ENCODE measurements at places on chromosomes 13 and 19.

GRCh38 chr19:12478234-12478941 lies 6.2 kb downstream of the ZNF709 start:
- DNase-seq, result no peak

DNA sequence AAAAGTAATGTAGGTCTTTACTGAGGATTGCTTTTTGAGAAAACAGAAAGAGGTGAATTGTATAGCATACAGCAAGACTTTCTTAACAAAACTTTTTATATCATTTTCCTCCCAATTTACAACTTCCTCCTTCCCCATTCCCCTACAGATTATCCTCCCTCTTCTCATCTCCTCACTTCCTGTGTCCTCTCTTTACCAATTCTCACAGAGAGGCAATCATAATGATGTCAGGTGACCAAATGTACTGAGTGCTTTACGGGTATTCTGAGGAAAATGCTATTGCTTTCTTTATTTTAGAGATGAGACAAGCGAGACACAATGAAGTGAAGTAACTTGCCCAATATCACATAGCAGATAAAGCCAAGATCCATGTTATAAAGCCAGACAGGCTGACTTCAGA lies 1.7 kb upstream of the MTMR6 start:
- DNase-seq, result no peak

DNA sequence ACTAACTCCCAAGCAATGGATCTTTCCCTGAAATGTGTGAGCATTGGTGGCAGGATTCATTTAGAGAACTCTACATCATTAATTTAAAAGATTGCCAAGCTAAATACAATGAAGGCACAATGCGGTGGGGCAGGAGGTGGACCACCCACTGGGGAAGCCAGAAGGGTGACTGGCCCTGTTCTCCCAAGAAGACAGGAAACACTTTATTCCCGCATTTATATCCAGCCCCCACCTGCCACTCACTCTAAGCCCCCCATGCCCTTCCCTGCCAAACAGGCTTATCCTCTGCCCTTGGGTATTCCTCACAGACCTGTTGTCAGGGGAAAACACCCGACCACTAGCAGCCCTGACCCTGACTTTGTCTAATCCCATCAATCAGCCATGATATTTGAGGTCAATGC lies 189.1 kb upstream of the UBL3 start:
- DNase-seq, result no peak

DNA sequence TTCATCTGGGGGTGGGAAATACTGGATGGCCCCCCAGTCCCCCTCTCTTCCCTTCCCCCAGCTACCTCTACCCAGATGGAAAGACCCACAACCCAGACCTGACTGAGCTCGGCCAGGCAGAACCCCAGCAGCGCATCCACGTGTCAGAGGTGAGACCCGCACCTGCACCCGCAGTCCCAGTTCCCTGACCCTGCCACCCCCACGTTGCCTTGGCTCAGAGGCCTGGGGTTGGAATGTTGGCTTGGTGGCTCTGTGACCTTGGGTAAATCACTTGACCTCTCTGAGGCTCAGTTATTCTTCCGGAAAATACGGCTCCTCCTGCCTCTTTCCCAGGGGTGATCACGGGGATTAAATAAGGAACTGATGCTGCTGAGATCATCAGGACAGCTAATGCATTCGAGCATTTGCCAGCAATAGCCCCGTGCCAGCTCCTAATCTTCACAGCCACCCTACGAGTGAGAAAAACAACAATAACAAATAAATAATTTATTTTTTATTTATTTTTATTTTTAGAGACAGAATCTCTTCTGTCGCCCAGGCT lies 12.3 kb downstream of the CBLC start:
- DNase-seq, result no peak

- no peak for DNase-seq
Observed at GRCh38 chr19:45496349-45496953, 396 bp downstream of the RTN2 start.

- DNase-seq, result no peak
Observed at GRCh38 chr13:108033800-108034707, 181.3 kb downstream of the LIG4 start.

- no peak for DNase-seq
Observed at GRCh38 chr19:43747557-43748204, 7.1 kb downstream of the SMG9 start.

- no peak for DNase-seq
Observed at GRCh38 chr19:16206637-16207036, 8.9 kb downstream of the AP1M1 start.

DNA sequence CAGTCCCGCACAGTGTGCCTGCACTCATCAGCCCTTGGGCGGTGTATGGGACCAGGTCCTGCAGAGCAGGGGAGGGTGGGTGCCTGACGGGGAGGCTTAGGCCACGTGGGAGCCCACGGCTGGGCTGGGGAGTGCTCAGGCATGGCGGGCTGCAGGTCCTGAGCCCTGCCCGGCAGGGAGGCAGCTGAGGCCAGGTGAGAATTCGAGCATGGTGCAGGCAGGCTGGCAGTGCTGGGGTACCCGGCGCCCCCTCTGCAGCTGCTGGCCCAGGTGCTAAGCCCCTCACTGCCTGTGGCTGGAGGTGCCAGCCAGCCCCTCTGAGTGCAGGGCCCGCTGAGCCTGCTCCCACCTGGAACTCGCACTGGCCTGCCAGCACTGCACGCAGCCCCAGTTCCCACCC lies 630.9 kb upstream of the PCDH20 start:
- DNase-seq, result no peak

GRCh38 chr13:75458696-75459422 lies 23.1 kb downstream of the TBC1D4 start:
- DNase-seq, result no peak

- no peak for DNase-seq
Observed at GRCh38 chr19:3368848-3369336, 2.5 kb downstream of the NFIC start.

DNA sequence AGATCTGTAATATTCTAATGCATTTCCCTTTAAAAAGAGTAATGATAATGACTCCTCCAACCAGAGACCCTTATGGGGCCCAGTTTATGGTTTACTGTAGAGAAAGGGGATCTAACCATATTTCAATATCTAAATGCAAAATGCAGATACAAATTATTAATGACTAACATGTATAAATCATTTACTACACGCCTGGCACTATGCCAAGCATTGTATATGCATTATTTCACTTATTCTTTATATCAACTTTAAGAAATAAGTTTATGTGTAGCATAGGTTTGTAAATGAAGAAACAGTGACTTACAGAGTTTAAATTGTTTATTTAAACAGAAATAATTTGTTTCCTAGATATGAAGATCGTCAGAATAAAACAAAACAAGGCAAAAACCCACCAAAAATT lies 86.2 kb upstream of the SCEL start:
- DNase-seq, result no peak

DNA sequence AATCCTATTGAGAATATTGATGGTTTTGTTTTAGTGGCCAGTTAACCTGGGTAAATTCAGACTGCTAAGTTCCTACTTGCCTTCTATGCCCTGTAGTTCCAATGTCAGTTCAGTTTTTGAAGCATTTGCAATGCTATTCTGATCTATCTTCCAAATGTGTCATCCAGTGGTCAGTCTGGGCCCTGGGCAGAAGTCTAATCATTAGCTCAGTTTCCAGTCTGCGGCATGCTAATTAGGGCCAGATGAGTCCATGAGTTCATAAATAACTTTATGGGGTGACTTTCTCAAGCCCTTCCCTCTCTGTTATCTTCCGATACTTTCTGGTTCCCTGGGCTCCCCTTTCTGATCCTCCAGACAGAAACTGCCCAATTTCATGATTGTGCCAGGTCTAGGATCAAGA lies 32.7 kb downstream of the FAM187B start:
- DNase-seq, result no peak

DNA sequence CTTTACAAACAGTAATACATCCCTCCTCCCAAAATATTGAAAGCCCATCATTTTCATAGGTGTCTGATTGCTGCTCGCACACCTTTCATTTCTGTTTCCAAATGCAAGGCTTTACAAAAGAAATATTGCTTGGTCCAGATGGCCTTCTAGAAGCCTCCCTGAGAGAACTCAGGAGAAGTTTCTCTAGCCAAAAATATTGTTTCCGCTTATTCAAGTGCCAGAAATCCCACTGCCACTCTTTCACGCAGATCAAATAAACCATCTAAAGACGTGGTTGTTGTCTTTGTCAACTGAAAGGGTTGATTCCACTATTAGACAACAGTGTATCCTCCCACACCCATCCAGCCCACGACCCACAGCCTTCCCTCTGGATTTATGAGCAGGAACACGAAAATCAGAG lies 96.2 kb downstream of the ZIC5 start:
- DNase-seq, result no peak

DNA sequence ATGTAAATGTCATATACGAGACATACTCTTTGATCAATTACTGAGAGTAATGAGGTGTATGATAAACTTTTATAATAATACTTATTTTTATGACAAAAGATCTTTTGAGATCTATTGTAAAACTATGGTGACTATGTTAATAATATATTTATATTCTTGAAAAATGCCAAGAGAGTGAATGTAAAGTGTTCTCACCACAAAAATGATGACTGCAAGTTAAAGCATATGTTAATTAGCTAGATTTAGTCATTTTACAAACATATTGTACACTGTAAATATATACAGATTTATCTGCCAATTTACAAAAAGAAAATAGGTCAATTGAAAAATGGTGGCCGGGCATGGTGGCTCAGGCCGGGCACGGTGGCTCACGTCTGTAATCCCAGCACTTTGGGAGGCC lies 81.0 kb downstream of the GPC6 start:
- no peak for DNase-seq

DNA sequence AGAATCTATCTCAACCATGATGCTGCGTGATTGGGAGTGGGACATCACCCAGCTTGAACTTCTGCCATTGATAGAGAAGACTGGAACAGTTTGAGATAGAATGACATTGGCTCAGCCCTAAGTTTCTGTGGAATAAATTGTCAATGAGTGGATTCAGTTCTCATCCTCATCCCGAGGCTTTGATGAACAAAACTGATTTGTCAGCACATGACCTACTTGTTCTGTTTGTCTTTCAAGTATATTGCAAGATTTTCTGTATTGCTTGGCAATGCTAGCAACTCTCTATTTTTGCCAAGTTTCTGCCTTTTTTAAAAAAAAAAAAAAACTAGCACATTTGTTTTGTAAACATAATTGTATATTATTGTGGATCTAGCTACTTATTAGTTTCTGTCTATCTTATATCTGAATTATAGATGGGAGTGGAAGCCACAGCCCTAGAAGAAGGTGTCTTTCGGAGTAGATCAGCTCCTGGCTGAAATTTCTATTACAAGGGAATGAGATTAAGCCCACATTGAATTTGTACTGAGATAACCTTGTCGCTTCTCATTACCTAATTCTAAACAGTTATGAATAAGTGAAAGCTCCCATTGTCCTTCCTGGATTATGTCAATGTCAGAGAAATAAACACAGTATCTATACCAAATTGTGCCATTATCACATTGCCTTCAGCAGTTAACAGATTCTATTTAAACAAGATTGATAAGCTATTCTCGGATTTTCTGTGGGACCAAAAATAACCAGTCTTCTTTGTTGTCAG lies 166.1 kb downstream of the TNFSF13B start:
- DNase-seq, result no peak

DNA sequence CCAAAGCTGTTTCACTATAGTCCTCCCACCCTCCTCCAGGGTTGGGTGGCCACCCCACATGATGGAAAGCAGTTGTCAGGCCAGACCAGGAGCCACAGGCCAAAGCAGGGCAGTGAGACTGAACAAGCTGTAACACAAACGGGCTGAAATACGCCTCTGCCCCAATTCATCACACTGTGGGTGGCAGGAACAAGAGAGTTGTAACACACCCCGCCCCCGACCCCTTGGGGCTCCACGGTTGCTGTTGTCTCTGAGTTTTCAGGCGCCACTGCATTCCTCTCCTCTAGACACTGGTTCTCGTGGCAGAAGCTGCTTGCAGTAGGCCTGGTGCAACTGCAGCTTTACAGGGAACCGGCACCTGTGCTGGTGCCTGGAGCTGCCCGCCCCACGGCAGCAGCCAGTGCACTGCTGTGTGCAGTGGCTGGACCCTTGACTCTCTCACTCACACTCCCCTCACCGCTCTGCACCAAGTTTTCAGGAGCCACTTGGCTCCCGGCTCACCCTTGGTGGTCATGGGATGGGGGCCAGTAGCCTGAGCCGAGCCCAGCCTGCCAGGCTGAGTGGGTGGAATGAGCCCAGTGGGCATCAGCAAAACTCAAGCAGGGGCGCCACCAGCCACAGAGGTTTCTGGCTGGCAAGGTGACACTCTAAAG lies 1314.5 kb upstream of the MIR17HG start:
- no peak for DNase-seq

DNA sequence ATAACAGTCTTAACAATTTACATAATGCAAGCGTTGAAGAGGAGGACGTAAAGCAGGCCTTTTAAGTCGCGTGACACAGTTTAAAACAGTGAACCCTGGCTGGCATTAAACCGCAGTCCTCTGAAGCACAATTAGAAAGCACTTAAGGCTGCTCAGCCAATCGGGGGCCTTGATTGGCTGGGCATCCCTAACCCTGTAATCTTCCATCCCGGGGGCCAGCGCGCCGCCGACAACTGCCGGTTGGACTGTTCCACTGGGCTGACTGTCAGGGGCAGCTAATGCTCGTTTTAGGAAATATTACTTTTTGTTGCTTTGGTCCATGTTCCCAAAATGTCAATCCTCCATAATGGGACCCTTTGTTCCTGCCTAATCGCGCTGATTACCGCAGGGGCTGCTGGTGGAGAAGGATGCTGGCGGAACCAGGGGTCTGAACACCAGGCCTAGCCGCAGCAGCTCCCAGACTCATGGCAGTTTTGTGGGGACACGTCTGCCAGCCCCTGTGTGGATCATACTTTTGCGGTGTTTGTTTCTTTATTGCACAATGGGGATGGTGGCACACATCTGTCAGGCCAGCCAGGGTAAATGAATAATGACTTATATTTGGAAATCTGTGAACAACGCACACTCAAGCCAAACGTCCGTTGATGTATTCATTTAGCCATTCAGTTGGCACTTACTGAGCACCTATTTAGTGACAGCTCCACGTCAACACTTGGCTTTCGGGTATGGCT lies 127.1 kb upstream of the SPACA7 start:
- no peak for DNase-seq

GRCh38 chr19:33040994-33041827 lies 23.5 kb downstream of the RHPN2 start:
- DNase-seq, result no peak

- no peak for DNase-seq
Observed at GRCh38 chr19:50928831-50929230, 17.6 kb upstream of the KLK4 start.

- DNase-seq, result no peak
Observed at GRCh38 chr13:99083981-99084380, 106.1 kb upstream of the DOCK9 start.

GRCh38 chr19:47232422-47233211 lies 1.6 kb upstream of the BBC3 start:
- no peak for DNase-seq

GRCh38 chr13:66171920-66172319 lies 1058.2 kb downstream of the PCDH9 start:
- no peak for DNase-seq

- no peak for DNase-seq
Observed at GRCh38 chr19:5800361-5801270, 4.3 kb upstream of the NRTN start.

Measured in stimulated activated CD8-positive, alpha-beta memory T cell treated with anti-CD3 and anti-CD28 coated beads, Interleukin-15, amount 100 ng/mL, for 24 hours (primary cell).